ENCODE measurements at places on chromosomes 7 and 10.

GRCh38 chr10:29270883-29271282, 18.0 kb upstream of the LYZL1 start:
- DNase-seq: no peak

DNA sequence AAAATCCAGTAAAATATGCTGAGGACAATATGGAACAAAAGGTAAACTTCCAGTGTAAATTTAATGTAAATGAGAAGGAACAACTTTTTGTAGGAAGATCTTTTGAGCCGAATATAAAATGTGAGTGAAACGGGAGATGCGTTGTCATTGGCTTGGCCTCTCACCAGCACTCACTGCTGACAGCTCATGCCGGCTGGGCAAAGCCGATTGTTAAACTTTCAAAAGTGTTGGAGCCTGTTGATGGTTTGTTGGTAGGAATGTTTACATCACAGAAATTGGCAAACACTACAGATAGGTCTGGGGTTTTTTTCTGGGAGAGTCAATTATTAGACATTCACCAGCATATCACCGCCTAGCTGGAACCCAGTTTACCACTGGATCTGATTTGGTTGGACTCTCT, 6.1 kb downstream of the PSTK start:
- DNase-seq: no peak

GRCh38 chr10:58781873-58782488, 269.3 kb downstream of the BICC1 start:
- no peak for DNase-seq

DNA sequence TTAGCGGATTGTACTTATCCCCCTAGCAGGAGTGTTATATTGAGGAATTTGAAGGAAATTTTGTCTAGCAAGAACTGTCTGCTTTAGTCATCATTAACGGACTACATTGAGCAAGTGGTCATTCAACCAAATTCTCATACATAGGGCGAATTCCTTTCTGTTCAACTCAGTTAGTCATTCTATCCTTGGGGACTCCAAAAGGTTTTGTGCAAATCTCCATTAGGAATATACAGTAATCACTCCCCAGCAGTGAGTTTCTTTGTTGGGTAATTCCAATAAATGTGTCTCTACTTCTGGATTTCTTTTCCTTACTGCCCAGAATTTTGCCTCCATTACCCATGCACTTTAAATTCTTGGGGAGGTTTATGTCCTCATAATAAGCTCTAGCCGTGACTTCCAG, 51.1 kb downstream of the EPDR1 start:
- no peak for DNase-seq

DNA sequence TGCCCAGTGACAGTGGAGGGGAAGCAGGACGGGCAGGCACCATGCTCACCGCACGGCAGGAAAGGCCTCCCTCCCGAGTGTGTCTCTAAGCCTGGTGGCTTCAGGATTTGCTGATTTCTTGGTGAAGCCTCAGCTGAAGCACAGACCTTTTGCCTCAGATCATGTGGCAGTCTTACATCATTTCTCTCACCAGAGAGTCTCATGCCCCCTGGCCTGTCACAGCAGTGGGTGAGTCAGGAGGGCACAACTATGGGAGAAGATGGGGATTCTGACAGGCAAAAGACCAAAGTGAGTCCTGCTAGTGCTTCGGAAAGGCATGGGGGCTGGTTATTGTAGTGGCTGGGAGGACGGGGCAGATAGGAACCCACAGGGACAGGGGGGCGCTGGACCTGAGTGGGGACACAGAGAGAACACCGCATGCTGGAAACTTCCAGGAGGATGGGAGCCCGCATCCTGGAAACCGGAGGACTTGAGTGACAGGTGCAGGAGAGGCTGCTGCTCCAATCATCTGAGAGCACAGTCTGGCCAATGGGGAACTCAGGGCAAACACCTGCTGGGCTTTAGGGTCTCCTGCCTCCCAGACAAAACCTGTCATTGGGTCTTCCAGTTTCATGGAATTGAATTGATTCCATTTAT, 166.8 kb downstream of the ADARB2 start:
- DNase-seq: no peak

DNA sequence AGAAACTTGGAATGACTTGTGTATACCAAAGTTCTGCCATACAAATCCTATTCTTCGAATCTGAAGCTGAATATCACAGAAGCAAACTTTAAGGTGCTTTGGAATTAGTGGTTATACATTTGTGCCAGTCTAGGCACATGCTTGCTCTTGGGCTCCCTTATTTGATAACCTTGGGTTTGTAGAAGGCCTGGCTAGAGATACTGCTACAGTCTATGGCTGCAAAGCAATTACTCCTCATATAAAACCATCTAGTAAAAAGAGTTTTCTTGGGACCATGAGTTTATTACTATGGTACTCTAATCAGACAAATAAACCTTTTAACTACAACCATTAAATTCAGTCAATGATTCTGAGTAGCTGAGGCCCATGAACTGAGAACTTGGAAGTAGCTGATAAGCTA, 92.5 kb upstream of the SLC13A1 start:
- DNase-seq: no peak

GRCh38 chr7:55770778-55771177, 91.8 kb downstream of the SEPTIN14 start:
- DNase-seq: no peak

DNA sequence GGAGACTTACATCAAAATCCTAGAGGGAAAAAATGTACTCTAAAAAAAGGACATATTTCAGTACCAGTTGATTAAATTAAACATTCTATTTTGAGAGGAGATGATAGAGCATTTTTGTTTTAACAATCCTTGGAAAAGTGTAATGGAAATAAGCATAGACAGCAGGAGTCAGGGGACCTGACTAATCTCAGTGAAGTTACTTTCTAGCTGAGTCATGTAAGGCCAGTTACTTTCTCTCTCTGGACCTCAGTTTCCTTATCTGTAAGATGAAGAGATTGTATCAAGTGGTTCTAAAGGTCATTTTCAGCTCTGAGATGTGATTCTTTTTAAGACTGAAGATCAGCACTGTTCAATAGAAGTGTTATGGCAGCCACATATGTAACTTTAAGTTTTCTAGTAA, 44.1 kb downstream of the VTI1A start:
- DNase-seq: no peak

GRCh38 chr7:67764289-67764688, 767.7 kb downstream of the TYW1 start:
- DNase-seq: no peak

- DNase-seq: no peak
Measured at GRCh38 chr7:28298870-28299518, 113.3 kb upstream of the CREB5 start.

DNA sequence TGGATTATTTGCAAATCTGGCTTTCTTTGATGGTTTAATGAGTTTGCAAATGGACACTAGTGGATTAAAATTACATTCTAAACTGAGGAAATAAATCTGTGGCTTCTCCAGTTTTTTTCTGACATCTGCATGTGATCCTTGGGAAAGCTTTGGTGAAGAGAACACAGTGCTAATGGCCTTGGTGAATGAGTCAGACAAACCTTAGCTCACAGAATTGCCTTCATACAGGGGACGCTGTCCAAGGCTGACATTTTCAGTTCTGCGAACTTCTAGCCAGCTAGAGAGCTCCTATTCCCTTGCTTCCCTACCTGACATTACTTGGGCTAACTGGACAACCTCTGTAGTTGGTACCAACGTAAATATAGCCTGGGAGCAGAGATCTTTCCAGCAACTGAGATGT, 21.2 kb downstream of the BMPER start:
- DNase-seq: no peak

DNA sequence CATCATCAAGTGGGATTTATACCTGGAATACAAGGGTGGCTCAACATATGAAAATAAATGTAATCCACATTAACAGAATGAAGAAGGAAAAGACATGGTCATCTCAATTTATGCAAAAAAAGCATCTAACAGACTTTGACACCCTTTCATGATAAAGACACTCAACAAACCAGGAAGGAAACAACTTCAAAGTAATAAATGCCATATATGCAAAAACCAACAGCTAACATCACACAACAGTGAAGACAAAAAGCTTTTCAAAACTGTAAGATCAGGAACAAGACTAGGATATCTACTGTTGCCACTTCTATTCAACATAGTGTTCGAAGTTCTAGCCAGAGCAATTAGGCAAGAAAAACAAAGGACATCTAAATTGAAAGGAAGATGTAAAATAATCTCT, 22.9 kb downstream of the TNPO3 start:
- DNase-seq: no peak

GRCh38 chr7:136528329-136528728, 340.1 kb upstream of the CHRM2 start:
- DNase-seq: no peak

GRCh38 chr7:36784991-36785940, 61.0 kb upstream of the AOAH start:
- DNase-seq: peak; percentile 81

DNA sequence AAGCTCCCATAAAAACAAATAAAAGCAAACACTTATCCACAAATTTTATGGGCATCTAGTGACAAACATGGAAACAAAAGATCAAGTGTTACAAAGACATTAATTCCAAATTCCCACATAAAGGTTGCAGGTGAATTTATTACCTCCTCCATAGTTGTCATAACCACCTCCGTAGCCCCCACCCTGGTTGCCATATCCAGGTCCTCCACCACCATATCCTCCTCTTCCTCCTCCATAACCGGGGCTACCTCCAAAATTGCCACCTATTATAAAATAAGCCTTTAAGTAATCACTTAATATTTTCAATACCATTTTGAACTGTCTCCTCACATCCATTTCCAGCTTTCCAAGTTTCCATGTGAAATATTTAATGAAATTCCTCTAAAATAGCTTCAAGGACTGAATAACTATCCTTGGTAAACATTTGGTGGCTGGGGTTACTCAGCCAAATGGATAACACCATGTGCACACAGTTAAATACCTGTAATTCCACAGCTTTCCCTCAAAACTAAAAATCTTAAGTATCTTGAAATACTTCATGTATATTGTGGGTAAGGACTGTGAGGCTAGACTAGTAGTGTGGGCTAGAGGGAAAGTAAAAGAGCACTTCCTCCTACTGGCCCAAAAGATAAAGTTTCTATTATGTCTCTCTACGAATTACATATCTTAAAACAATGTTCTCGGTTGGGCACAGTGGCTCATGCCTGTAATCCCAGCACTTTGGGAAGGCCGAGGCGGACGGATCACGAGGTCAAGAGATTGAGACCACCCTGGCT, 6.9 kb downstream of the HNRNPA2B1 start:
- DNase-seq: no peak

GRCh38 chr7:64832136-64832535, 37.9 kb downstream of the ZNF138 start:
- DNase-seq: no peak

GRCh38 chr10:131574707-131575430, 263.3 kb upstream of the TCERG1L start:
- DNase-seq: no peak

- DNase-seq: no peak
Measured at GRCh38 chr7:16063716-16064675, 357.3 kb downstream of the CRPPA start.

- no peak for DNase-seq
Measured at GRCh38 chr7:80216996-80217842, 82.6 kb downstream of the GNAI1 start.

GRCh38 chr10:79180414-79181221, 111.9 kb downstream of the ZMIZ1 start:
- DNase-seq: peak; percentile 50

- DNase-seq: no peak
Measured at GRCh38 chr7:4237296-4238235, 444.5 kb upstream of the FOXK1 start.

- DNase-seq: no peak
Measured at GRCh38 chr7:7783001-7783400, 64.6 kb upstream of the RPA3 start.

DNA sequence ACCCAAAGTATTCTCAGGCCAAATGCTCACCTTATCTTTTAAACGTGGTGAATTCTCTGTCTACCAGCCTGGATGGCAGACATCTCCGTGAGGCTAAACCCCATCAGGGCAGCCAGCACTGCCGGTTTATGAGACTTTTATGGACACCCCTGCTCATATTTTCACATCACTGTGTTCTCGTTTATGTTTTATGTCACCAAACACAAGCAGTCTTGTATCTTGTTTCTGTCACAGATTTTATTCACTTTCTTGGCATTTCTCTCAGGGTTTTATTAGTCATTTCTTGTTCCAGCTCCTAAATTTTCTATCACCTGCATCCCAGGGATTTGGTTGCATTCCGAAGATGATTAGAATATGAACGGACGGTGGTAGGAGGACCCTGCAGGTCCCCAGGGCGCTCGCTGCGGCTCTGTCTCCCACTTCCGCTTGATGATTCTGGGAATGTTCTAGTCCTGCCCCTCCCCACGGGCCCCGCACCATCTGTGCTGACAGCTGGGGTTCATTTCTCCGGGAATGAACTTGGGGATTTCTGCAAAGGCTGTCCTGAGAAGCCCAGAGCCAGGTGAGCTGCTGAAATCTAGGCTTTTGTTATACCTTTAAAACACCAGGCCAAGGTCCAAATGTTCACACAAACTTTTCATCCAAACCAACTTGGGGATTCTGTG, 217.6 kb downstream of the GFRA1 start:
- DNase-seq: no peak
